Activated B cell treated with CpG ODN at 0.5 μM for 24 hours (primary cell): ENCODE measurements at places on chromosomes 2 and 18. TPM values are rescaled to one million over a fixed set of nuclear protein-coding genes. Genes with fewer than 3 reads are reported as not detected.

GRCh38 chr2:120231974-120232635, 8.9 kb upstream of the TMEM185B start:
- no peaks in the 10 kb centered on the region for H3K27me3 ChIP-seq
- peak overlapping the region; percentile 89 for H3K4me3 ChIP-seq
- peak; percentile 31 for DNase-seq
- H3K27ac ChIP-seq, result peak overlapping the region; percentile 90
- H3K4me1 ChIP-seq, result peaks cover 43% of the 10 kb centered on the region
- H3K36me3 ChIP-seq, result no peaks in the 10 kb centered on the region

- H3K27ac ChIP-seq, result no peak overlapping the region
- H3K36me3 ChIP-seq, result no peaks in the 10 kb centered on the region
- no peaks in the 10 kb centered on the region for H3K4me1 ChIP-seq
- no peak for DNase-seq
These were observed 80.7 kb downstream of the FHOD3 start for GRCh38 chr18:36378205-36378604.

DNA sequence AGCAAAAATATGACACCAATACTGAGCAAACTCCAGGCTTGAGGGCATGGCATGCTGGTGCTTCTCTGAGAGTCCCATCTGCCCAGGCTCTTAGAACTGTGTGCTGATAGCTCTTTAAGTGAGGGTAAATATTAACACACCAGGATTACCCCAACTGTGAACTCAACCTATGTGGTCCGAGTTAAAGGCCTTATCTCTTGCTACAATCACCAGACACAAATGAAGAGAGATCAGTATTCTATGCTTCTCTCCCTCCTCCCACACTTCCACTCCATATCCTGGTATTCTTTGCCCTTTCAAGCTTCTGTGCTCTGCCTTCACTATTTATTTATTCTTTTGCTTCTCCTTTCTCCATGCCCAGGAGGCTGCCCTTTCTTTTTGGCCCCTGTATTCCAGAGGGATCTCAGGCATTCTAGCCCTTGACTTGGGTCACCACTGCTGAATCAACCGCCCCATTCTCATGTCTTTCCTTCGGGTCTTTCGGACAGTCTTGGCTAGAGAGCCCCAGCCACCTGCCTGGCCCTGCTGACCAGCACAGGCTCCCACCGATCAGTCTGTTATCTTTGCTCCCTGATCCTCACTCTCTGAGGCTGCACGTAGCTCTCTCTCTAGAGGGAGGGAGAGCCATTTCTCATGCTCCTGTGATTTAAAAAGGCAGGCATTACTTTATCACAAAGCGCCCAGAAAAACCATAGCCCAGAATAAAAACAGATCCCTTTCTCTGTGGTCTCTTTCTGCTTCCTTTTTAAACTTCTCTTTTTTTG, 17.2 kb upstream of the HK2 start:
- H3K4me1 ChIP-seq, result peaks cover 18% of the 10 kb centered on the region
- H3K4me3 ChIP-seq, result peak overlapping the region; percentile 21
- H3K27ac ChIP-seq, result peak overlapping the region; percentile 55
- H3K36me3 ChIP-seq, result no peaks in the 10 kb centered on the region

- H3K36me3 ChIP-seq, result no peaks in the 10 kb centered on the region
- no peak overlapping the region for H3K27ac ChIP-seq
- DNase-seq, result no peak
- H3K27me3 ChIP-seq, result no peaks in the 10 kb centered on the region
These were observed 243.9 kb downstream of the VAPA start for GRCh38 chr18:10157706-10158105.

- no peak overlapping the region for H3K4me3 ChIP-seq
- no peak overlapping the region for H3K27ac ChIP-seq
- H3K36me3 ChIP-seq, result no peaks in the 10 kb centered on the region
These were observed 337.8 kb upstream of the DSEL start for GRCh38 chr18:67854340-67854739.

- H3K27me3 ChIP-seq, result no peaks in the 10 kb centered on the region
- no peak overlapping the region for H3K4me3 ChIP-seq
- H3K4me1 ChIP-seq, result peaks cover 69% of the 10 kb centered on the region
- no peaks in the 10 kb centered on the region for H3K36me3 ChIP-seq
These were observed 109.7 kb downstream of the B3GNT2 start for GRCh38 chr2:62305421-62306176.

- no peak overlapping the region for H3K4me3 ChIP-seq
- H3K27ac ChIP-seq, result no peak overlapping the region
- DNase-seq, result no peak
These were observed 17.2 kb upstream of the NAPG start for GRCh38 chr18:10508591-10508990.

- no peaks in the 10 kb centered on the region for H3K4me1 ChIP-seq
- H3K4me3 ChIP-seq, result no peak overlapping the region
- DNase-seq, result no peak
- H3K27me3 ChIP-seq, result no peaks in the 10 kb centered on the region
These were observed 70.5 kb upstream of the TFCP2L1 start for GRCh38 chr2:121355488-121355887.

DNA sequence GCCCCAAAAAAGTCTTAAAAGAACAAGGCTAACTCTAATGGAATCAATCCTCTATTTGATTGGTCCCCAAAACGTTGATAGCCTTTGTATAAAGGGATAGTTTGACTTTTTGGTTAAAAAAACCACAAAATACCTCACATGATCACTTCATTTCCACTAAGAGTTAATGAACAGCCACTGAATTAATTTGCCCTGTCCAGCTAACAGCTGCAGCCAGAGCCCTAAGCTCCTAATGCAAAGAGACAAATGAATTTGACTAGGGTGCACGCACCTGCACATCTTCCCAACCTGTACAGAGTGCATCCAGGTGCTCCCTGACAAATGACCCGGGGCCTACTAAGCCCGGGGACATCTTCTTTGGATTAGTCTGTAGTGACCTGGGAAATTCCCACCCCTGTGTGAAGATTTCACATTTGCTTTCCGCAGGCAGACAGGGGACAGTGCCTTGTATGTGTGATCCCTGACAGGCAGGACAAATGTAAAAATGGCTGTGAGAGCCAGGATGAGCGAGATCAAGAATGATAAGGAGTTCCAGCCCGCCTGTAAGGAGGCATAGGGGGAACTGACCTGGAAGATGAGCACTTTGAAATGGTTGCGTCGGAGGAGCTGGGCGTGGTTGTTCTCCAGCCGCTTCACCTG, 893 bp downstream of the CAVIN2 start:
- no peak overlapping the region for H3K27ac ChIP-seq
- no peak overlapping the region for H3K4me3 ChIP-seq
- peaks cover 11% of the 10 kb centered on the region for H3K27me3 ChIP-seq
- no peak for DNase-seq
- no peaks in the 10 kb centered on the region for H3K4me1 ChIP-seq

- H3K27ac ChIP-seq, result no peak overlapping the region
- H3K36me3 ChIP-seq, result no peaks in the 10 kb centered on the region
These were observed 121.8 kb downstream of the FHOD3 start for GRCh38 chr18:36419188-36419899.

DNA sequence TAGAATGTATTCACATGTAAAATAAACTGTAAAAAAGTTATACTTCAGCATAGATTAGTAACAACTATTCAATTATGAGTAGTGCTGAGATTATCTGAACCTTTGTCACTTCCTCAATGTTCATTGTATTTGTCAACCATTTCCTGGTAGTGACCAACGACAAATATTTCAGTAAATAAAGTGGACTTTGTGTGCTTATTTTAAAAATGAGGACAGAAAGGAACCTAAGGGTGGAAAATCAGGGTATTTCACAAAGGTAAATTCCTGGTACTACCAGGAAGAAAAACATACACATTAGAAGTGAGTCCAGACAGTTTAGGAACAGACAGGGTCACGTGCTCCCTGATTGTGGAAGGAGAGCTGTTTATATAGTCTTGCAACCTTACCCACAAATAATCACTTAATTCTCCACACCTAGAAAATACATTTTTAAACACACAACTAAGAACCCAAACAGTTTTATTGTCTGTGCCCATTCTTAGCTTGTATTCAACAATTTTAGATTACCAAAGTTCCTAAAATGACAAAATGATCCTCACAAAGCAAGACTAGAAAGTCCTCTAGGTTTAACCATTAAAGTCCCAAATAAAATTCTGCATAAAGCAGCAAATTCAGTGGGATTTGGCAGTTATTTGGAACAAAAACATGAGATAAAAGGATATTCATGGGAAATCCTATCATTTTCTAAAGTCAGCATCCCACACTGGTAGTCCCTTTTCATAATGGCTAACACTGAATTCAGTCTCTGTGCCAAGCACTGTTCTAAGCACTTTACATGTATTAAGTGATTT, 28.2 kb downstream of the PELI1 start:
- no peak overlapping the region for H3K4me3 ChIP-seq
- no peaks in the 10 kb centered on the region for H3K27me3 ChIP-seq

DNA sequence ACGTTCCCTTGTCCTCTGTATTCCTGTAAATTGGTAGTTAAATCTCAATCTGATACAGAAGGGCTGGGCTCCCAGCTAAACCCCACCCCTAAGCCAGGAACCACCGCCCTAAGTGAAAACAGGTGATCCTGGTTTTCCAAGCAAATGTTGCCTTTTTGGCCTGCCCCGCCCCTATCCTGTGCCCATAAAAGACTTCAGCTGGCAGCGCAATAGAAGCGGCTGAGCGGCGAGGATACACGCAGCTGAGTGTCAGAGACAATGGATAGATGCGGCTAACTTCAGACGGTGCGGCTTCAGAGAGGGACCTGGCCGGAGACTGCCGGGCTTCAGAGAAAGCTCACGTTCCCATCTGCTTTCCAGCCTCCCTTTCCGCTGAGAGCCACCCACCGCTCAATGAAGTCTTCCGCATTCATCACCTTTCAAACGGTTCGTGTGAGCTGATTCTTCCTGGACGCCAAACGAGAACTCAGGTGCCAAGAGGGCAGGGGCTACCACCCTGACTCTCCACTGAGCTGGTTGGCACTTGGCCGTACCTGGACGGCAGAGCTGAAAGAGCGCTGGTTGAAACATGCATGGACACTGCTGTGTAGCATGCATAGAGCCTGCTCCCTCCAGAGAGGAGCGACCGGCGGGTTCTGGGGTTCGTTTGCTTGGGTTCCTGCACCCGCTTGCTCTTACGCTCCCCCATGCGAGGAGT, 49.5 kb upstream of the POLE4 start:
- peaks cover 34% of the 10 kb centered on the region for H3K27me3 ChIP-seq
- H3K4me1 ChIP-seq, result no peaks in the 10 kb centered on the region
- no peak overlapping the region for H3K4me3 ChIP-seq

- H3K4me1 ChIP-seq, result no peaks in the 10 kb centered on the region
- H3K4me3 ChIP-seq, result no peak overlapping the region
- H3K27ac ChIP-seq, result no peak overlapping the region
- peaks cover 19% of the 10 kb centered on the region for H3K27me3 ChIP-seq
- H3K36me3 ChIP-seq, result no peaks in the 10 kb centered on the region
These were observed 62.4 kb upstream of the MBOAT2 start for GRCh38 chr2:9065901-9066300.

- no peak overlapping the region for H3K27ac ChIP-seq
- H3K36me3 ChIP-seq, result no peaks in the 10 kb centered on the region
- H3K4me3 ChIP-seq, result no peak overlapping the region
- peaks cover 4% of the 10 kb centered on the region for H3K4me1 ChIP-seq
- H3K27me3 ChIP-seq, result peaks cover 33% of the 10 kb centered on the region
These were observed 34.7 kb upstream of the IL1RL1 start for GRCh38 chr2:102276549-102277201.

DNA sequence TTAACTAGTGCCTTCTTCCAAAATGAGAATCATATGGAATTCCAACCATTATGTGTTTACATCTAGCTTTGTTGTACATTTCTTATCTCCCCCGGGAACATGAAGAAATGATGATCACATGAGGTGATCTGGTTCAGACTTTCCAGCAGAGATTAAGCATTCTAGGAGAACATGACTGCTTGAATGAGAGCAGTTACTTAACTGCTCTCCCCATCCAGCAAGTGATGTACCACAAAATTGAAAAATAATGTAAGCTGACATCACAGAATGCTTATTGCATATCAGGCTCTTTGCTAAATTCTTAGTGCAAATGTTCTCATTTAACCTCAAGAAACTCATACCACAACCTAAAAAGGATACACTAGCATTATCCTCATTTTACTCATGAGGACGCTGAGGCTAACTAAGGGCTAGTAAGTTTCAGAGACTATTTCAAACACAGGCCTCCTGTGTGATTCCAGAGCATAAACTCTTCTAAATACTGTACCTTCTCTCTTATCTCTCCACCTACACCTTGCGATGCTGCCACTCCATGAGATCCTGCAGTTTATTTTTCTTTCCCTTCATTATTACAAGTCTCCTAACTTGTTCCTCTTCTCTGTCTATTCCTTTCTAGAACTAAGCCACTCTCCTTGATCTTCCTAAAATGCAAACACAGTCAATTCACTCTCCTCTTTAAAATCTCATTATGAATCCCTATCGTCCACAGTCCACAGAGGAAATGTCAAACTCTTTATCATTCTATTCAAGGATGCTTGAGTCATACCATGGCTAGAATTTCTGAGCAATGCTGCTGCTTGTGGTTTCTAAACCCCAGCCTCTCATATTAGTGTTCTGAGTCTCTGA, 1224.8 kb upstream of the ZEB2 start:
- no peaks in the 10 kb centered on the region for H3K27me3 ChIP-seq
- peak overlapping the region; percentile 84 for H3K27ac ChIP-seq
- H3K4me1 ChIP-seq, result peaks cover 88% of the 10 kb centered on the region

GRCh38 chr2:47282621-47283272, 120.2 kb upstream of the MSH2 start:
- H3K27me3 ChIP-seq, result no peaks in the 10 kb centered on the region
- no peaks in the 10 kb centered on the region for H3K36me3 ChIP-seq
- DNase-seq, result no peak

GRCh38 chr2:222303828-222304736, 5.3 kb upstream of the PAX3 start:
- H3K27me3 ChIP-seq, result peaks cover 87% of the 10 kb centered on the region
- H3K4me1 ChIP-seq, result peaks cover 36% of the 10 kb centered on the region
- no peaks in the 10 kb centered on the region for H3K36me3 ChIP-seq
- H3K27ac ChIP-seq, result peak overlapping the region; percentile 18

DNA sequence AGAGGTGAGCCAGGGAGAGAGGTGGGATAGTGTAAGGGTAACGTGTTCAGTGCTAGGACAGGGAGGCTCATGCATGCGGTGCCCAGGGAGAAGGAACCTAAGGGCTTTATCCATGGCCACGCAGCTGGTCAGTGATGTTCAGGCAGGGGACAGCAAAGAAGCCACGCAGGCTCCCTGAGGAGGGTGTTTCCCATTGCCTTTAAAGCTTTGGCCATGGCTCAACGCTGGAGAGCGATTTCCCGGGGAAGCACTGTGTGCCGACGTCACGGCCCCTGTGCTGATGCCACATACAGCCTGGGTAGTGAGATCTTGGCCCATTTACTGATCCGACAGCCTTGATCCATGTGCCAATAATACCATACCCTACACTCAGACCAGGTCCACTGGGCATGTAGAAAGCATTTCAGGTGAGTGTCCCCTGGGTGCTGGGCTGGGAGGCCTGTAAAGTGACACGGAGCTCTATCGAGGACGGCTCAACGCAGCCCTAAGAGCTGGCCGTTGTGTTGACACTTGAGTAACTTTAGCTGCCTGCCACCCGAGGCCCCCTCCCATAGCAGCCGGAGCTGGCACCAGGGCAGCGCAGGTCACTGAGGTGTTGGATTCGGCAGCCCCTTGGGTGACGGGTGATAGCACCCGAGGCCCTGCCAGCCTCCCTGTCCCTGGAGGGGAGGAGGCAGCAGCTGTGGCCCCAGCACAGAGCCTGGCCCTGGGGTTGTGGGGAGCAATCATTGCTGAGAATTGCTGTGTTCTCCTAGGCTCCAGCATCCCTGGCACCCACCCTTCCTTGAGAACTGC, 41.4 kb downstream of the PDIA6 start:
- H3K27me3 ChIP-seq, result no peaks in the 10 kb centered on the region
- H3K4me1 ChIP-seq, result no peaks in the 10 kb centered on the region
- H3K27ac ChIP-seq, result no peak overlapping the region

Gene SPATA3
- total RNA-seq, result not detected in 2 replicates

Gene KIAA2012
- total RNA-seq, result not detected in 2 replicates

Gene NFU1
- total RNA-seq, result 24.3 and 31.1 TPM in 2 replicates

Gene CD8B2
- not detected in 2 replicates for total RNA-seq

Gene SMARCAL1
- 31.5 and 34.3 TPM in 2 replicates for total RNA-seq

Gene FBLN7
- total RNA-seq, result 0.31 and 0.71 TPM in 2 replicates
